ENCODE measurements at places on chromosomes 3 and 15.

DNA sequence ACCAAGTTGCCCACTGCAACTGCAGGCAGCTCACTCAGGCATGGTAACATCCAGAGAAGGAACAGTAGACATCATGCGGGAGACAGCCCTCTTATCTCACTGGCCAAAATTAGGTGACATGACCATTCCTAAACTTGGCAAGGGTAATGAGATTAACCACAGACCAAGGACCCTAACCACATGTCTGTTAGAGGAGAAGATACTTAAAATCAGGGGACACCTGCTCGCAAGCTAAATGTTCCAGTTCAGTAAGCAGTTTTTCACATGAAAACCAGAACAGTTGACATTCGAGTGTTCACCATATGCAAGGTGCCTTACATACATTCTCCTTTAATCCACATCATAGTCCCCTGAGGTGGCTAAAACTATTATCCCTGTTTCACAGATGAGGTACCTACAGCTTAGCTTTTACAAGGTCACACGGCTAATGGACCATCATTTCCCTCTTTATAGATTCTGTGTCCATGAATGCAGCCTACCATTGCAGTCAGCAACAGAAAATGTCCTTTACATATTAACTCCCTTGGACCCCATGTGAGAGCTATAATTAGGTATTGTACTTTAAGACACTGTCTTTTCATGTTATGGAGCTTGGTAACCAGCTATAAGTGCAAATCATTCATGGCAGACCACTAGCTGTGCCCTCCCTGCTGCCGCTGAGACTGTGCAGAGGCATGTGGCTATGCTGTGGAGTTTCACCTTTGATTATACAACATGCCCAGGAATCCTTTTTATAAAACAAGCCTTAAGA is 154.1 kb downstream of the LIPC start:
- DNase-seq, result no peak

- DNase-seq, result no peak
Measured at GRCh38 chr3:24323272-24323671, 171.4 kb downstream of the THRB start.

GRCh38 chr3:100662113-100662823 is 47.0 kb upstream of the TFG start:
- DNase-seq, result no peak

GRCh38 chr3:15148614-15149013 is 49.7 kb upstream of the RBSN start:
- no peak for DNase-seq

- no peak for DNase-seq
Measured at GRCh38 chr3:185630182-185630622, 44.1 kb downstream of the SENP2 start.

GRCh38 chr3:134381831-134382442 is 7.7 kb upstream of the AMOTL2 start:
- DNase-seq, result no peak

GRCh38 chr3:37546876-37547275 is 314.8 kb upstream of the CTDSPL start:
- no peak for DNase-seq

DNA sequence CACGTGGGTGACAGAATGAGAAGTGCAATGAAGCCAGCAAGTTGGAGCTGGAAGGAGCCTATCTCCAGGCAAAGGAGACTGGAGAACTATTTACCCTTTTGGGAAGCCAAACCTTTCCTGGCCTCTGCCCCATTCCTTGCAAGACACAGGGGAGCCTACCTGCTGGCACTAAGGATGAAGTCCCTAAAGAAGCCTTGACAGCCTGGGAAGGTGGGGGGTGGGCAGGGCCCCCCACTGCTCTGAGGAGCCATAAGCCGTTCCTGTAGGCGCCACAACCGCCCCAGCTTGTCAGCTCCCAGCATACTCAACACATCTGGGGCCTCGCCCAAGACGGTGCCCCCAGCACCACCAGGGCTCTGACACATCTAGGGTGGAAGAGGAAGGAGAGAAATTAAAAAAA is 5.5 kb downstream of the CDAN1 start:
- no peak for DNase-seq
